ENCODE measurements at places on chromosomes 6 and 20.
A peak's percentile ranks its signal among the peaks of the same experiment; 100 is the strongest.

- no peak for DNase-seq
These were observed 74.6 kb upstream of the NAA20 start for GRCh38 chr20:19942611-19943010.

- DNase-seq, result no peak
These were observed 19.0 kb upstream of the FILIP1 start for GRCh38 chr6:75512591-75512990.

DNA sequence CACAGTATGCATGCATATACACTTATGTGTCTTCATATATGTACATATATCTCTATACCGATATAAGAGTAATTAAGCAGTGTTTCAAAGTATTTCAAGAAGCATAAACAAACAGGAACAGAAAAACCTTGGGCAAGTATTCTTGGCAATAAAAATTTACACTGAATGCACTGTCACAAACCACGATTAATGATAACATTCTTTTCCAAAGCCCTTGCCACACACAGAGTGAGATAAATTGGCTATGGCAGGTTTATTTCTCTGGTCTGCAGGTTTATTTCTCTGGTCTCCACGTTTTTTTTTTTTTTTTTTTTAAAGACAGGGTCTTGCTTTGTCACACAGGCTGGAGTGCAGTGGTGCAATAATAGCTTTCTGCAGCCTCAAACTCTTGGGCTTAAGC, 73.0 kb downstream of the PPP1R3G start:
- DNase-seq, result no peak

- peak; percentile 52 for DNase-seq
These were observed 8.8 kb upstream of the RSPH3 start for GRCh38 chr6:159008656-159009288.

DNA sequence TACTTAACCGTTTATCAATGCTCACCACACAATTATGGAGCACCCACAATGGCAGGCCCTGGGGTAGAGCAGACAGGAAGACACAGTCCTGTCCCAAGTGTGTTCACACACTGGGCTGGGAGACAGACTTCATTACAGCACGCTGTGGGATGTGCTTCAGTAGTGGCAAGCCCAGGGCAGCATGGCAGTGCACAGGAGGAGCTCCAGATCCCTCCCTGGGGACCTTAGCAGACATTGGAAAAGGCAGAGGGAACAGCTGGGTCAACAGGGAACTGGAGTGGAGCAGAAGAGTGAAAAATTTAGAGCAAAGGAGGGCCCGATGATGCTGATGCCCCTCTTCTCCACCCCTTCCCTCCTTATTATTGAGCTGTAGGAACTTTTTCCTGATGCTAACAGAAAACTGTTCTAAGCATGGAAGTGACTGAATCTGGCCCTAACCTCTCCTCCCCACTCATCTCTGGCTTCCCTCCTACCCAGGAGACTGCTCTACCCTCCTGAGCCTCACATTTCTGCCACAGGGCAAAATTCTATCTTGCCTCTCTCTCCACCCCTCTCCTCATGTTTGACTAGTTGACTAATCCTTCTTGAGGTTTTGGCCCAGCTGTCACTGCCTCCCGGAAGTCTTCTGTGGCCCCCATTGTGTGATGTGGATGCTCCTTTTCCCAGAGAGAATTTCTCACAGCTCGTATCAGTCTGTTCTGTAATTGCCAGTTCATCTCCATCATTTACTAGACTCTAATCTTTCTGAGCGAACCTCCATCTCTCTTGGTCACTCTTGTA, 41.3 kb upstream of the NOP56 start:
- DNase-seq, result no peak

- DNase-seq, result no peak
These were observed 26.1 kb upstream of the NEDD9 start for GRCh38 chr6:11258260-11259237.

DNA sequence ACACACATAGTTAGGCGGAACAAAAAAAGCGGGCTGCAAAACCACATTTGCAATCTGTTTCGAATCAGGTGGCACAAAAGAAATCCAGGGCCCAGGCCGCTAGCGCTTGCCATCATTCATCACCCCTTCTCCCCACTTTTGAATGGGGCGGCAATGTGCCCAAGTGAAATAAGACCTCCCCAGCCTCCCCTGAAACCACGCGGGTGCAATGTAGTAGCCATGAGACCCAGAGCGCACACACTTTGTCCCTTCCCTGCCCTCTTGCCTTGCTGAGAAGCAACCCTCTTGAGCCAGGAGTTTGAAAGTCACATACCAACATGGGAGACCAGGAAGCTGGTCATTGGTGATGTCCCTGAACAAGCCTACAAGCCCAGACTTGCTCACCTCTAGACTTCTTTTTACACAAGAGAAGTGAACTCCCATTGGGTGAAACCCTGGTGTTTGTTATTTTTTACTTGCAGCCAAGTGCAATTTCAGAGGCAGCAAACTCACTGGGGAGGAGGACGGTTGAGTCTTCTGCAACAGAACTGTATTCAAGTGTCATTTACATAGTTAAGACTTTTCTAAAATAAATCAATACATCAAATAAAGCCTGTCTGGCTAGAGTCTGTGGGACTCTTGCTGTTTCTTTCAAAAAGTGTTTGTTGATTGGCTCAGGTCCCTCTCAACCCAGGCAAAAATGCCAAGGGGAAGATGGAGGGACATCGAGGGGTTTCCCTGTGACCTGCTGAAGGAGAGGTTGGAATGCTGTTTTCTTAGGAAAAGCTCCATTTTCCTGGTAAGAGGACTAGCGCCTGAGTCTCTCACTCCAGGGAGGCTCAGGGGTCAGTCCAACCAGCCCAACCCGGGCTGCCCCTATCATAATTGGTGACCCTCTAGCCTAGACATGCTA, 138.1 kb upstream of the PTPN1 start:
- DNase-seq, result no peak

DNA sequence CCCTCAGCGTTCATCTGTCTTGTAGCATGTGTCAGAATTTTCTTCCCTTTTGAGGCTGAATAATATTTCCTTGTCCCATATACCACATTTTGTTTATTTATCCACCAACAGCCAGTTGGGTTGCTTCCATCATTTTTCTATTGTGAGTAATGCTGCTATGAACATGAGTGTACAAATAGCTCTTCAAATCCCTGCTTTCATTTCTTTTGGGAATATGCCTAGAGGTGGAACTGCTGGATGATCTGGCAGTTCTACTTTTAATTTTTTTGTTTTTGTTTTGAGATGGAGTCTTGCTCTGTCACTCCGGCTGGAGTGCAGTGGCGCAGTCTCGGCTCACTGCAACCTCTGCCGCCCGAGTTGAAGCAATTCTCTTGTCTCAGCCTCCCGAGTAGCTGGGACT, 64.7 kb downstream of the SASH1 start:
- DNase-seq, result no peak

GRCh38 chr6:168320634-168321033, 1.1 kb upstream of the DACT2 start:
- DNase-seq, result no peak

- no peak for DNase-seq
These were observed 211.0 kb downstream of the MOXD1 start for GRCh38 chr6:132190097-132190814.

- no peak for DNase-seq
These were observed 242.3 kb upstream of the RNF217 start for GRCh38 chr6:124719913-124720312.

DNA sequence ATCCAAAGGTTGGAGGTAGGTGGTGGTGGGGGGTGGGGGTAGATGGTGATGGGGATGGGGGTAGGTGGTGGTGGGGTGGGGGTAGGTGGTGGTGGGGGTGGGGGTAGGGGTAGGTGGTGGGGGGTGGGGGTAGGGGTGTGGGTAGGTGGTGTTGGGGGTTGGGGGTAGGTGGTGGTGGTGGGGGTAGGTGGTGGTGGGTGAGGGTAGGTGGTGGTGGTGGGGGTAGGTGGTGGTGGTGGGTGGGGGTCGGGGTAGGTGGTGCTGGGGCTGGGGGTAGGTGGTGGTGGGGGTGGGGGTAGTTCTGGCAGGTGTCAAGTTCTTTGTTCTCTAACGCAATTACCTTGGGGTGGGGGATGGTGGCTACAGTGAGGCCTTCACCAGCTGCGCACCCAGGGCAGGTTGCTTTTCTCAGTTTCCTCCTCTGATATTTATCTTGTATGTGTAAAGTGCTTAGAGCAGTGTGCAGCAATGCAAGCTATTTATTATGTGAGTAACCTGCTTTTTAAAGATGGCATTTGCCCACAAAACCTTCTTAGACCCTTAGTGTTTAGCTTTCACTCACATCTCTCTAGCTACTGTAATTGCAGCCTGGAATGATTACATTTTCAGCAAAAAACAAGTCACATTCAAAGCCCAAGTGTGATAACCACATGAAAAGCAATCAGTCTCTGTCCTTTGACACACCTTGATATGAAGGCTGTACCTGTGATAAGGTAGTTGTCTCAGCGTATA, 8.2 kb upstream of the CCDC167 start:
- no peak for DNase-seq

DNA sequence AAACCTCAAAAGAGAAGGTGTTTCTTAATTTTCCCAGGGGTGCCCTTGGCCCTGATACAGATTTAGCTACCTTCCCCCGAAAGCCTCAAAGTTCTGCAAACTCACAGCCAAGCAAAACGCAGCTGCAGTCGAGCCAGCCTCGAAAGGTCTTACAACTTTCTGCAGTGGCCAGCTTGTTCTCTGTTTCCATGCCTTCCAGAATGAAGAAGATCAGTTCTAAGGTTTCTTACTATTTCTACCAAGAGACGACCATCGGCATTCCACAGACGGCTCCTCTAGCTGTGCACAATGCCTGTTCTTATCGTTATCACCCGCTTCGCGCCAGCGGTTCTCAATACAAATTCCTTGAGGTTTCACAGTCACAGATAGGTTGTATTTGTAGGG, 28.5 kb upstream of the CCR6 start:
- no peak for DNase-seq

- DNase-seq, result no peak
These were observed 1117.7 kb upstream of the MAP3K7 start for GRCh38 chr6:91704531-91704930.

- no peak for DNase-seq
These were observed 98.8 kb downstream of the HUS1B start for GRCh38 chr6:558089-558488.

DNA sequence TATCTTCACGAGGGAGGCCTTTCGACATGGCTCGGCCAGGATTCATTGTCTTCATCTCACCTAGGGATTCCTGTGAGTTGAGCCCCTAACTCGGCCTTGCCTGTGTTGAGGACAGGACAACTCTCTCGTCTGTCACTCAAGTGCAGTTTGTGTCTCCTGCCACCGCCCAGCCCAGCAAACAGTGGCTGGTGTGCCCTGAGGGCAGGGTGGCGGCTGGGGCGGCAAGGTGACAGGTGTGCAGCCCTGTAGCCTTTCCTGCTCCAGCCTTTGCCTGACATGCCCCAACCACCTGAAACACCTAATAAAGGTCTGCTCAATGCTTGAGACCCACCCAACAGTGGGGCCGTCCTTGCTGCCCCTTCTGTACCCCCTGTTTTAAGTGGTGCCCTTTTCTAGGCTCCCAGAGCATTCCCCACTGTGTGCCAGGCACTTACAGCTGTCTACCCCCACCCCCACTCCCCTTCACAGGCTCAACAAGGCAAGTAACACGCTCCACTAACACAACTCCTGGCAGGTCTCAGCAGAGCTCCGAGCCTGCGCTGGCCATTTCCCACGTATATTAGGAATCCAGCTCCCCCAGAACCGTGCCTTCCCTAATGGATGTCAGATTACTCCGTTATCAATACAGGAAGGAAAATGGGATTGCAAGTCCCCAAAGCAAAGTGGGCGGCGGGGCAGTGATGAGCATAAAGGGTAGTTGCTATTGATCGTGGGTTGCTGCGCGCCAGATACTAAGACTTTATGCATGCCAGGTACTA, 17.7 kb downstream of the GFRA4 start:
- DNase-seq, result no peak

- DNase-seq, result no peak
These were observed 12.4 kb upstream of the CSNK2A1 start for GRCh38 chr20:555976-556385.

DNA sequence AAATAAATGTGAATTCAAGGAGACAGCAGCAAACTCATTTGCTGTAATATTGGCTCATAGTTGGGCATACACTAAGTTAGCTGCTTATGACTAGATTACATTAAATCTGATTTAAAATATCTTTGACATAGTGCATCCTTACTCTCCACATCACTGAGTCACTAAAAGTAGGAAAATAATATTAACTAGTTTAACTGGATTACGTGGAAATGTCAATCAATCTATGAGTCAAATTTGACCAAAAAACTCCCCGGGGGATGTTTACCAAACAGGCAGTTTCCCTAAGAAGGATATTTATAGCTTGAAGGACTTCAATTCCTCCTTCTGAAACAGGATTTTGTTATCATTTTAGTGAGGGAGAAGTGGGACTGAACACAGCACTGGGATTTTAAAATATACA, 366.5 kb downstream of the ESR1 start:
- DNase-seq, result no peak

- no peak for DNase-seq
These were observed 157.1 kb upstream of the CENPW start for GRCh38 chr6:126182650-126183311.

DNA sequence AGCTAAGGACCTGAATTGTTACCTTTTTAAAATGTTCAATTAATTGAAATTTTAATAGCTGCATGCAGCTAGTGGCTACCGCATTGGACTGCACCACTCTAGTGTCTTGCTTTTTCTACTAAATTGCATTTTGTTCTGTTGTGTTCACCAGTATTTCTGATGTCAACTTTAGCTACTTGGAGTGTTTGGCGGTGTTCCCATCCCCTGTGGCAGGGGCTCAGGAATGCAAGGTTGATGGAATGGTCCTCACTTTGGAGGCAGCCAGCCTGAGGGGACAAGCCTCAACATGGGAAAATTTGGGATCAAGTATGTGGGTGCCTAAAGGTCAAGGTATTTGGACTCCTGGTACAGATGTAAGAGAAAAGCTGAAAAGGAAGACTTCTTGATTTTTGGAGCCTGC, 230.1 kb upstream of the PRND start:
- no peak for DNase-seq

DNA sequence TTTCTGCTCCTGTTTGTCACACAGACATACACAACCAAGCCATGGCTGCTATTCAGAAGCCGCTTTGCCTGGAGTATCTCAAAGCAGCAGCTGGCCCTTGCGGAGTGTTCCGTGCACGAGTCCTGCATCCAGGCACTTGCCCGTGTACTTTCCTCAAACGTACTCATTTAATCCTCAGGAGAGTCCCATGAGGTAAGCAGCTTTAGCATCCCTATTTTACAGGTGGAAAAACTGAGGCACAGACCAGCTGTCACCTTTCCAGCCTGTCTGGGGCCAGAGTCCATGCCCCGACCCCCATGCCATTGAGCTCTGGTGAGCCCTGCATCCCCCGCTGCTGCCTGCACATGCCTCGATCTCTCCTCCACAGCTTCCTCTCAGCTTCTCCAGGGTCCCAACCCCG, 130.0 kb downstream of the ERMARD start:
- DNase-seq, result no peak

- DNase-seq, result no peak
These were observed 150.2 kb downstream of the FOXC1 start for GRCh38 chr6:1759870-1760269.

DNA sequence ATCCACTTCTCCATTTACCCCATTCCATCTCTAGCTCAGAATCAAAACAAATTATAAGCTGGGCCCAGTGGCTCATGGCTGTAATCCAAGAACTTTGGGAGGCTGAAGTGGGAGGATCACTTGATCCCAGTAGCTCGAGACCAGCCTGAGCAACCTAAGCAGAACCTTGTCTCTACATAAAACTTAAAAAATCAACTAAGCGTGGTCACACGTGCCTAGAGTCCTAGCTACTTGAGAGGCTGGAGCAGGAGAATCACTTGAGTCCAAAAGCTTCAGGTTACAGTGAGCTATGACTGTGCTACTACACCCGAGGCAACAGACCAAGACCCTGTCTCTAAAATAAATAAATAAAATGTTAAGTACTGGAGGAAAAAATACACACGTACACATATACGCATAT, 74.7 kb upstream of the RUNX2 start:
- no peak for DNase-seq

Data from D341Med (cell line).